ENCODE measurements at places on chromosomes 6 and 20.

DNA sequence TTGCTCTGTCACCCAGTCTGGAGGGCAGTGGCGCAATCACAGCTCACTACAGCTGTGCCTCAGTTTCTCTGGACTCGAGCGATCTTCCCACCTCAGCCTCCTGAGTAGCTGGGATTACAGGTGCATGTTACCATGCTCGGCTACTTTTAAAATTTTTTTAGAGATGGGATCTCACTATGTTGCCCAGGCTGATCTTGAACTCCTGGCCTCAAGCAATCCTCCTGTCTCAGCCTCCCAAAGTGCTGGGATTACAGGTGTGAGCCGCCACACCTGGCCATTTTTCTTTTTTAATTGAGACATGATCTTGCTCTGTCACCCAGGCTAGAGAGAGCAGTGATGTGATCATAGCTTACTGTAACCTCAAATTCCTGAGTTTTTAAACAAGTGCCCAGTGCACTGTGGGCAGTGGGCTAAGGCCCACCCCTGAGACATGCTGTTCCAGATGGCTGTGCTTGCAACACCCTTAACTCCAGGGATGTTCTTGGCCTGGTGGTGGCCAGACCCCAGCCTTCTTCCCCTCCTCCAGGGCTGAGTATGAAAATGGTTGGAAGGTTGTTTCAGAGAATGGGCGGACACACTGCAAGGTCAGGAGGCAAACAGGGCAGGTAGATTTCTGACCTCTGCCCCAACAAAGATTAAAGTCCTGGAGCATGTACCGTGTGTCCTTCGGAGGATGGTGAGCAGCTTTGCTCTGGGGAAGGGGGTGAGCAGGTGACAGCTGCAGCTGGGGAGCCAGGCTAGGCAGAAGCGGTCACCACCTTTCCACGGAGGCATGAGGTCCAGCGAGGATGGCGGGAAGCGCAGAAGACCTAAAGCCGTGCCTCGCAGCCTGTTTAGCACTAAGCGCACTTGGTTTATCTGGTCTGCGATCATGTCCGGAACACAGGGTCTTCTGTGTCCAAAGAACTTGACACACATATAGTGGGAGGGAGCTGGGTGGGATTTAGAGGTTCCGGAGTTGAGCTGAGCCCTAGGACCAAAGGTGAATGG, 1.4 kb upstream of the FAM83C start:
- DNase-seq: no peak

DNA sequence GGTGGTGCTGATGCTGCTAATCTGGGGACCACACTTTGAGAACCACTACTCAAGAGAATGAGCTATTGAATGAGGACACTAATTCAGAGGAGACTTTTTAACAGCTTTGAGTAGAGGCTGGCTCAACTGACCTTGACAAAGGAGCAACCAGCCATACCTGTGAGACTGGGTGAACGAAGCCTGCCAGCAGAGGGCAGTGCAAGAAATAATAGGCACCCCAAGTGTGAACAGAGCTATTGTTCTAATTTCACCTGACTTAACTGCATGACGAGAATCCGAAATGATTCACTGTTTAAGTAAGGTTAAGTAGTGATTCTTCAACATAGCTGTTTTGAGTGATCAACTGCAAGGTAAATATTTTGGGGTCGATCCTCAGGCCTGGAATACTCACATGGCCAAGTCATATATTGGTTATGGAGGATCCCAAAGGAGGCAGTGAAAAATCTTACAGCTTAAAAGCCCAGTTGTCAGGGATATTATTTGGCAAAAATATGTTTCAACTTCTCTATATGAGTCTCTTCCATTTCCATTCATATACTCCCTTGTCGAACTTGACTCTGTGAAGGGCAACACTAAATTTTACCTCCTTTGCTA, 550.5 kb upstream of the MARCKS start:
- DNase-seq: no peak

GRCh38 chr6:128417698-128418097, 102.7 kb downstream of the PTPRK start:
- no peak for DNase-seq

- no peak for DNase-seq
Measured at GRCh38 chr6:74892091-74892490, 313.8 kb downstream of the COL12A1 start.

- no peak for DNase-seq
Measured at GRCh38 chr6:46299253-46299652, 128.5 kb upstream of the ENPP5 start.

- no peak for DNase-seq
Measured at GRCh38 chr20:63228806-63229205, 6.9 kb upstream of the BIRC7 start.

- no peak for DNase-seq
Measured at GRCh38 chr6:141169419-141169818, 963.3 kb upstream of the GJE1 start.

GRCh38 chr6:111603685-111604084, 2.0 kb downstream of the TRAF3IP2 start:
- DNase-seq: no peak

DNA sequence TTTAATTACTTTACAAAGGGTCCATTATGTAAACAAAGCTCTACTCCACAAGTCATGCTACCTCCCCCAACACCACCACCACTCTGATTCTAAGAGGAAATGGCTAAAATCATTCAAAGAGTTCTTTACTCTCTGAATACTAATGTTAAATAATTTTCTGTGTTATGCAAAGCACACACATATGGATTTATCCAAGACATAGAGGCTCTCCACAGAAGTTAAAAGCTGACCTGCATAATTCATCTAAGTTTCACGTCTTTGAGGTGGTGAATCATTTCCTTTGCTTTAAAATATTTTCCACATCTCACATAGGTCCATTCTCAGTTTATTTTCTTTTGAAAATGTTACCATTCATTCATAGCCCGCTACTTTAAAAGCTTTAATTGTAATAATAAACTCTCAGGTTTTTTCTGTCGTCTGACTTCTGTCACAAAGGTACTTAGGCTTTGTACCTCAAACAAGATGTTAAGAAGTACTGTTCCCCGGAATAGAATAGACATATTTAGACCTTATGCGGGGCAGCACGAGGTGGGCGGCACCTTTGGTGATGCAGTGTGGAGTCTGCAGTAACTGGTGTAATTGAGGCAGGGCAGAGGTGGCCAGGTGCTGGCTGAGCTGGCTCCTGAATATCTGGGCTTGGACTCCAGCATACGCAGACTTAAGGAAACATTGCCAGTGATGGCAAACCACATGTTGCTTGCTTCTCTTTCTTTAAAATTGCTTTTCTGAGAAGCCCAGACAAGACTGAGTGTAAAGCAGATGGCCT, 55.8 kb downstream of the KIF6 start:
- no peak for DNase-seq

DNA sequence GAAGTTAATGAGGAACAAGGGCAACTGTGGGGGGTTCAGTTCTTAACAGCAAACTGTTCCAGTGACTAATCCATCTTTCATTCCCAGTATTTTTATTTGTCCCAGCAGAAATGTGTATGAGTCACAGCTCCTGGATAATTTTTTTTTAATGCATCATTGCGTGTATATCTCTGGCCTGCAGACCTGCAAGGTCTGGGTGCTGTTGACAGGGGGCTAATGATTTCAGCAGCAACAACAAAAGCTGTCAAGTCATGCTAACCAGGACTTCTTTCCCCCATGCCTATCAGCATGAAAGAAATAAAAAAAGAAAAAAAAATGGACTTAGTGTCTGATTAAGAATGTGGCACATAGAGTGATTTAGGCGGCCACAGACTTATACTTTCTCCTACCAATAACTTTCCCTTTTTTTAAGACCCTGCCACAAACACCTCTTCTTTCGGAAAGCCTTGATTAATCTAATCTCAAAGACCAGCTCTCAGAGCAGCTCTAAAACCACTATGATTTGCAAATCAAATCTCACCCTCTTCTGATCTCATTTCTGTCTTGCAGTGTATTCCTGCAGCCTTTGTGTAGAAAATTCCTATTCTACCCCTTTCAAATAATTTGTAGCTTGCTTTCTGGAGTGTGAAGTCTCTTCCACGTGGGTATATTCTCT, 14.2 kb upstream of the PREX1 start:
- DNase-seq: no peak

- no peak for DNase-seq
Measured at GRCh38 chr20:43194137-43194536, 4.4 kb upstream of the PTPRT start.
